ENCODE measurements at places on chromosomes 1 and 21.

DNA sequence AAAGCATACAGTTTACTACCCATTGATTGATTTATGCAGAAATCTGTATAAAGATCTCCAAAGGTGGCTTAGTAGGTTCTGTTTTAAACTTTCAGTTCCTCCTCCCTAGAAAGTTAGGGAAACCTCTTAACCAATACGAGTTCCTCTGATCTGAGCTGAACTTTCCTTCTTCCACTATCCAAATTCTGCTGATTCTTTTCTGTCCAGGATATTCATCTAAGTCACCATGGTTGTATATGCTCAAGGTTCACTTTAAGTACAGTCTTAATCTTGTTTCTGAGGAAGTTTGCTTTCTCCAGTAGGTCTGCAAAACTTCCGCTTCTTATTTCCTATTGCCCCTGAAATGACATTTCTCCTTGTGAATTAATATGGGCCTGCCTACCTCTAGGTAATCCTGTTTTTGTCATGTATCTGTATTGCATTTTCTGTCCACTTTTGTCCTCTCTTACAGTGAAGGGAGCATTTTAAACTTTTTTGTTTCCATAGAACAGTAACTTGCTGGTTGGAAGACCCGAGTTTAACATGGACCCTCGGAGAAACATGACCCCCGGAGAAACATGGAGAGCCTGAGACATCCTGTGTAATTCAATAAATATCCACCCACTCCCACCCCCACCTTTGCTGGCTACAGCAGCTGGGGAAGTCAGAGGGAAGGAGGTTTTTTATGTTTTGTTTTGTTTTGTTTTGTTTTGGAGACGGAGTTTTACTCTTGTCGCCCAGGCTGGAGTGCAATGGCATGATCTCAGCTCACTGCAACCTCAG lies 16.7 kb upstream of the TUT4 start:
- H3K27ac ChIP-seq = no peak overlapping the region
- no peaks in the 10 kb centered on the region for H3K27me3 ChIP-seq
- DNase-seq = no peak
- no peak overlapping the region for H3K4me3 ChIP-seq

DNA sequence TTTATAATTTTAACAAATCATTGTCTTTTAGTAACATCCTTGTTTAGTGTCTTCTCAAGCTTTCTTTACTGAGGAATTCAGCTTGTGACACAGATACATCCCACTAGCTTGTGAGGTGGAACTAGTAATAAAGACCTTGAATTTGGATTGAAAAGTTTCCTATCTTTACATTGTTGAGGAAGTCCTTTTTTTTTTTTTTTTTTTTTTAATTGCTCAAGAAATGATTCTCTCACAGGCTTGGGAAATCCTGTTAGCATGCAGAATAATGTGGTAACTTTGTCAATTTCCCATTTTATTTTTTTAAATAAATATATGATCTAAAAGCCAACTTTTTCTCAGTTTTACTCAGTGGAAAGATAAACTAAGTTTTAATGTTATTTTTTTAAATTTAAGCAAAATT lies 15.8 kb downstream of the DENND2D start:
- no peaks in the 10 kb centered on the region for H3K27me3 ChIP-seq
- no peak overlapping the region for H3K4me3 ChIP-seq
- DNase-seq = no peak
- no peaks in the 10 kb centered on the region for H3K4me1 ChIP-seq
- peaks cover 41% of the 10 kb centered on the region for H3K36me3 ChIP-seq

DNA sequence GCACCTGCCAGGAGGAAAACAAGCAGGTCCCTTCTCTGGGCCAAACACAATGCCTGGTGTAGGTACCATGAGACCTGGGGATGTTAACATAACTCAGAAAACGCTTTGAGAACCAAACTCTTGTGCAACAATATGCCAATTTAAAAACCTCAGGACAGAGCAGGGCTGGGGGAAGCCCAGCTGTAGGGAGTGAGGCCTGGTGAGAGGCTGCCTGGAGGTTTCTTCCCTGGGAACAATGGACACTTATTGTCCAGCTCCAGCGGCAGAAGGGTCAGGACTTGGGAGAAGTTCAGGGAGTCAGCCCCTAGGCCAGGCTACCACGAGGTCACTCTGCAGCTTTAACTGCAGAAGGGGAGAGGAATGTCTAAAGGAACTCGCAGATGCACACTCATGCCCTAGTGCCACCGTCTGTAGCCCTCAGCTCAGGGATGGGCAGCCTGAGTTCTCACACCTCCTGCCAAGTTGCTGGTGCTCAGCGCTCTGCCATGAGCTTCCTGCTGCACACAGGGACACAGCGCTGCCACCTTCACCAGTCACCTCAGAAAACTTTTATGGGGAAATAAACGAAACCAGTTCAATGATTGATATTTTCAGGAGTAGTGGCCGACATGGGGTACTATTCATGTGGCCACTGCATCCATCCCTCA lies 8.5 kb downstream of the GPR157 start:
- no peak overlapping the region for H3K27ac ChIP-seq
- peaks cover 39% of the 10 kb centered on the region for H3K4me1 ChIP-seq
- H3K36me3 ChIP-seq = peaks cover 3% of the 10 kb centered on the region
- no peaks in the 10 kb centered on the region for H3K27me3 ChIP-seq
- DNase-seq = no peak

DNA sequence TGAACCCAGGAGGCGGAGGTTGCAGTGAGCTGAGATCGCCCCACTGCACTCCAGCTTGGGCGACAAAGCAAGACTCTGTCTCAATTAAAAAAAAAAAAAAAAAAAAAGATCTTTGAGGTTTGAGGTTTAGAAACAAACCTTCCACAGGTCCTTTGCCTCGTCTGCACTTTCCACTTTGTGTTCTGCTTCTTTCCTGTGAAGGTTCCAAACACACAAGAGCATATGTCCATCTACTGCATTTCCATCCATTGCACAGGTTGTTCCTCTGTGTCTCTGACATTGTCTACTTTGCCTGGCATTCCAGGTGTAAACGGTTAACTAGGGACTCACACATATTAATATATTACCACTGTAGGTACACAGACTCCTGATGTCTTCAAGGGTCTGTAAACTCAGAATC lies 40.1 kb downstream of the DSTYK start:
- no peaks in the 10 kb centered on the region for H3K4me1 ChIP-seq
- peaks cover 23% of the 10 kb centered on the region for H3K36me3 ChIP-seq
- DNase-seq = no peak
- no peak overlapping the region for H3K4me3 ChIP-seq
- H3K27me3 ChIP-seq = no peaks in the 10 kb centered on the region

- no peaks in the 10 kb centered on the region for H3K36me3 ChIP-seq
- H3K27ac ChIP-seq = no peak overlapping the region
- no peaks in the 10 kb centered on the region for H3K27me3 ChIP-seq
- H3K4me1 ChIP-seq = no peaks in the 10 kb centered on the region
- no peak overlapping the region for H3K4me3 ChIP-seq
These were observed 21.4 kb downstream of the STUM start for GRCh38 chr1:226569879-226570547.

GRCh38 chr1:117686907-117687306 lies 81.1 kb downstream of the TENT5C start:
- H3K4me3 ChIP-seq = no peak overlapping the region
- DNase-seq = peak; percentile 58
- no peak overlapping the region for H3K27ac ChIP-seq
- H3K36me3 ChIP-seq = no peaks in the 10 kb centered on the region

- H3K27me3 ChIP-seq = peaks cover 26% of the 10 kb centered on the region
- H3K4me3 ChIP-seq = no peak overlapping the region
- H3K4me1 ChIP-seq = no peaks in the 10 kb centered on the region
- H3K36me3 ChIP-seq = no peaks in the 10 kb centered on the region
- no peak overlapping the region for H3K27ac ChIP-seq
These were observed 150.2 kb downstream of the CAMTA1 start for GRCh38 chr1:6935361-6935883.

GRCh38 chr1:13967707-13968106 lies 267.7 kb downstream of the PRDM2 start:
- no peaks in the 10 kb centered on the region for H3K36me3 ChIP-seq
- no peak overlapping the region for H3K4me3 ChIP-seq

- no peak overlapping the region for H3K27ac ChIP-seq
- H3K36me3 ChIP-seq = no peaks in the 10 kb centered on the region
- no peaks in the 10 kb centered on the region for H3K4me1 ChIP-seq
- H3K4me3 ChIP-seq = no peak overlapping the region
- no peaks in the 10 kb centered on the region for H3K27me3 ChIP-seq
These were observed 106.0 kb downstream of the PCNX2 start for GRCh38 chr1:233189526-233189925.

- no peak overlapping the region for H3K27ac ChIP-seq
- H3K4me1 ChIP-seq = peaks cover 18% of the 10 kb centered on the region
- H3K36me3 ChIP-seq = no peaks in the 10 kb centered on the region
- no peak overlapping the region for H3K4me3 ChIP-seq
- DNase-seq = peak; percentile 53
These were observed 4.3 kb upstream of the C1orf115 start for GRCh38 chr1:220685879-220686278.

GRCh38 chr1:1157426-1157913 lies 16.2 kb upstream of the TTLL10 start:
- no peak for DNase-seq
- no peak overlapping the region for H3K4me3 ChIP-seq
- H3K27ac ChIP-seq = peak overlapping the region; percentile 22
- H3K4me1 ChIP-seq = peaks cover 39% of the 10 kb centered on the region
- H3K27me3 ChIP-seq = no peaks in the 10 kb centered on the region

DNA sequence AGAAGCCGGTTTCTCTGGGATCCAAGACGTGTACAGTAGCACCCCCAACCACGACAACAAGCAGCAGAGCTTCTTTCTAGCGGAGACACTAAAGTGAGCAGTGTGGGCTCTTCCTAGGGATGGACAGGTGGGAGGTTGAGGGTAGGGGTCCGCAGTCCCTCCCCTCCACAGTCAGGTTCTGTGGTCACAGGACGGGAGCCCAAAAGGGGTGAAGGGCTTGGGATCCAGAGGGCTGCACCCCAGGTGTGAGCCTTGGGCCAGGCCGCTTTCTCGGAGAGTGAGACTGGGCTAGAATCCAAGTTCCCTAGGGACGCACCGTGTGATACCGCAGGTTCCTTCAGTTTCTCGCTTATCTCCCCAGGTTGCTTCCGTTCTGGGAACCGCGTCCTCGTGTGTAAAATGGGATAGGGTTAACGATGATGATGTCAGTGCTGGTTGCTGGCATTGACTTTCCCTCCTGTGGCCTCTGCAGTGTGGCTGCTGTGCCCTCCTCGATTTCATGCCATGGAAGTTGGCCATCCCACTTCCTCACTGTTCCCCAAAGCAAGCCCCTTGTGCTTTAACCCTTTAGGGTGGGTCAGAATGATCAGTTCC lies 17.3 kb upstream of the SELENON start:
- no peak overlapping the region for H3K27ac ChIP-seq
- no peak for DNase-seq
- H3K4me3 ChIP-seq = no peak overlapping the region
- H3K27me3 ChIP-seq = peaks cover 31% of the 10 kb centered on the region
- H3K36me3 ChIP-seq = no peaks in the 10 kb centered on the region

DNA sequence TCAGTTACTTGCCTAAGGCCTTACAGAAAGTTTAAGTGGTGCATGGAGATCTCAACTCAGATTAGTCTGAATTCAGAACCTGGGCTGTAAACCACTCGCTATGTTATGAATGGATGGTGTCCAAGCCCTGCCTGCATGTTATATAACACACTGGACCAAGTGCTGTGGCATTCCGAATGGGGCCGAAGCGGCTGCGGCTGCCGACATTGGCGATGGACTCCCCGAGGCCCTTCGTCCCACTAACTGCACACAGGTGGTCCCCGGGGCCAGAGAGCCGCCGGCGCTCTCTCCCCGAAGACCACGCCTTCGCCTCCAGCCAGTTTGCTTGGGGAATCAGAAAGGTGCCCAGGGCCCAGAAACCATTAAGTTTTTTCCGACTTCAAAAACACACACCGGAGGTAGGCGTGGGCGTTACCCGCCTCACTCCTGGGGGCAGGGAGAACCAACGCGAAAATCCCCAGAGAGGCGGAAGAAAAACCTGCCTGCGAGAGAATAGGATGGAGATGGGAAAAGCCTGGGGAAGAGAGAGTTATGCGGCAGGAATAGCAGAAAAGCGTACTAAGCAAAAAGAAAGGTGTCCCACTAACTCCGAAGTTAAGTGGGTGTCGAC lies 579 bp upstream of the TENT5C start:
- DNase-seq = peak; percentile 5
- peaks cover 18% of the 10 kb centered on the region for H3K4me1 ChIP-seq
- H3K27ac ChIP-seq = no peak overlapping the region
- no peaks in the 10 kb centered on the region for H3K36me3 ChIP-seq
- H3K4me3 ChIP-seq = peak overlapping the region; percentile 67

DNA sequence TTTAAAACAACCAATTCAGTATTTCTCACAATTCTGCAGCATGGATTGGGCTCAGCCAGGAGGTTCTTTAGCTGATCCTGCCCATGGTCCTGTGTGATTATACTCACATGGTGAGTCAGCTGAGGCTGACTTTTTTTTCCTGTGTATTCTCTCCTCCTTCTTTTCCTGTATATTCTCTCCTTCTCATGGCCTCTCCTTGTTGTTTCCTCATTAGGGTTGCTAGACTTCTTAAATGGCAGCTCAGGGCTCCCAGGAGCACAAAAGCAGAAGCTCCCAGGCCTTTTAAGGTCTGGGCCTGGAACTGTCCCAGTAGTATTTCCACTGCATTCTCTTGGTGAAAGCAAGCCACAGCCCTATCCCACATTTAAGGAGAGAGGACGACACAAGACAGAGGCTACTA lies 26.8 kb downstream of the VANGL1 start:
- no peak overlapping the region for H3K4me3 ChIP-seq
- no peak overlapping the region for H3K27ac ChIP-seq
- H3K27me3 ChIP-seq = no peaks in the 10 kb centered on the region
- no peak for DNase-seq
- H3K4me1 ChIP-seq = peaks cover 19% of the 10 kb centered on the region

DNA sequence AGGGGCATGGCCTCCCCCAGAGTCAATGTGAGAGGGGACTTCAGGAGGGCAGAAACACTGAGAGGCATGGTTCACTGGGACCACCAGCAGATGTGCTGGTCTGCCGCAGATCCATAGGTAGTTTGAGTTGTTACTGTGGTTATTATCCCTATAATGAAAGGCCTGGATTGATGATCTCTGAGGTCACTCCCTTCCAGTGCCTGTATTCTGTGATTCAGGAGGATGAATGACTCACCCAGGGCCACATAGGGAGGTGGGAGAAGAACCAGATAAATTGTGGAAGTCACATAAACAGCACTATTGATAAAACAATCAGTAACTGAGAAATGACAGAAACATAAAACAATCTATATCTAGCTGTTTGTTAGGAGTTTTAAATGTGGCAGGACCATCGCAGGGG lies 22.7 kb upstream of the ACTL8 start:
- H3K36me3 ChIP-seq = no peaks in the 10 kb centered on the region
- no peaks in the 10 kb centered on the region for H3K4me1 ChIP-seq
- peaks cover 5% of the 10 kb centered on the region for H3K27me3 ChIP-seq
- DNase-seq = no peak
- H3K27ac ChIP-seq = no peak overlapping the region
- no peak overlapping the region for H3K4me3 ChIP-seq

DNA sequence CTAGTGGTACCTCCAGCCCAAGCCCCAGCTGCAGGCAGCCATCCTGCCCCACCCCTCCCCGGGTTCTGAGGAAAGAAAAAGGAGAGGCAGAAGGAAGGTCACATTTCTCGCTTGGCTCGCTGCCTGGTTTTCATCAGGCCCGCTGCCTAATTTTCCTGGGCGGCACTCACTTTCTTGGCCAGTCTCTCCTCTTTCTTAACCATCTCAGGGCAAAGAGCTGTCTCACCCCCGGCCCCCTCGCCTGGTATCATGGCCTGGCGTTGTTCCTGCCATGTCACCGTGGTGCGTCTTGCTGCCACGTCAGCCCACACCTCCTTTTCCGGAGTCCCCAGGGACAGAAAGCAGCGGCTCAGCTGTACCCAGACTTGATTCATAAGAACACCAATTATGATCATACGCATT lies 26.6 kb upstream of the CASZ1 start:
- no peaks in the 10 kb centered on the region for H3K36me3 ChIP-seq
- H3K4me1 ChIP-seq = no peaks in the 10 kb centered on the region
- H3K27ac ChIP-seq = no peak overlapping the region
- H3K4me3 ChIP-seq = no peak overlapping the region
- H3K27me3 ChIP-seq = peaks cover 33% of the 10 kb centered on the region

Measured in HepG2 (cell line).